ENCODE measurements at places on chromosomes 13 and 19.

DNA sequence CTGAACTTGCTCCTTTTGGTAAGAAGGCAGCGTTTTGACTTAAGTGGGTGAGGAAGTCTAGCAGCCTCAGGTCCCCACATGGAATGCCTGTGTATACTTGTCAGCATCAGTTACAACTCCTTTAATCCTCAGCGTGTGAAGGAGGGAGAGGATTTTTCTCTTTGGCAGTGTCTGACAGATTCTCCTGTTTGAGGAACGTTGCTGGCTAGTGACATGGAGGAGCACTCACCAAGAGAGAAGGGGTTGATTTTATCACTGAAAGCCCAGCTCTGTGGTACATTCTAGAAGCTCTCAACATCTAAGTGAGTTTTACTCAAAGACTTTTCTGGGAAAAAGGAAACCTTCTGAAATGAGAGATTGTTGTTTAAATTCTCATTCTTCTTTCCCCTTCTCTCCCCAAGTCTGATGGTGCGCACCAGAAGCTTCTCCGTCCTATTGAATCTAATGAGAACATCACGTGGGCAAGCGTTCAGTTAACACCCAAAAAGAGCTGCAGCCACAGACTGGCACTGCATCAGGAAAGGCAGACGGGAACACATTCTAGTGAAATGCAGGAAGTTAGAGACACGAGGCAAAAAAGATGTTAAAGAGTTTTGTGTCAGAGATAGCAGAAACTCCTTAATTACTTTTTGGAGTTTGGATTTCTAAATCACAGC lies 58.2 kb downstream of the GJA3 start:
- H3K27ac ChIP-seq, result no peak overlapping the region
- H3K27me3 ChIP-seq, result no peaks in the 10 kb centered on the region
- H3K4me1 ChIP-seq, result no peaks in the 10 kb centered on the region
- H3K36me3 ChIP-seq, result no peaks in the 10 kb centered on the region
- H3K4me3 ChIP-seq, result no peak overlapping the region
- no peak for DNase-seq

DNA sequence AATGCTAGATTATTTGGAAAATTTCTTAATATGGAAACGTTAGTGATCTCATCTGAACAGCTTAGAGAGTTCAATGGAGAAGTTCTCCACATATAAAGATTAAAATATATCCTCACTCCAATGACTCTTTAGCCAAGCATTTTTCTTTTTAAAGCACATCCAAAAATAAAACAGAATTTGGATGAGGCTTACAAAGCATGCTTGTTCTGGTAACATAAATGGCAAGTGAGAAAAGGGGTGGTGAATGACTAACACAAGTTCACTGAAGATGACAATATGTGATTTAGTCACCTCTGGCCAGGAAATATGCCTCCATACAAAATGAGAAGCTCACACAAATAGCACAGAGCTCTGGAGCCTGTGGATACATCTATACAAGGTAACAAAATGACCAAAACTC lies 253.0 kb downstream of the PCDH20 start:
- no peaks in the 10 kb centered on the region for H3K36me3 ChIP-seq
- no peaks in the 10 kb centered on the region for H3K27me3 ChIP-seq
- no peak overlapping the region for H3K4me3 ChIP-seq
- no peaks in the 10 kb centered on the region for H3K4me1 ChIP-seq

DNA sequence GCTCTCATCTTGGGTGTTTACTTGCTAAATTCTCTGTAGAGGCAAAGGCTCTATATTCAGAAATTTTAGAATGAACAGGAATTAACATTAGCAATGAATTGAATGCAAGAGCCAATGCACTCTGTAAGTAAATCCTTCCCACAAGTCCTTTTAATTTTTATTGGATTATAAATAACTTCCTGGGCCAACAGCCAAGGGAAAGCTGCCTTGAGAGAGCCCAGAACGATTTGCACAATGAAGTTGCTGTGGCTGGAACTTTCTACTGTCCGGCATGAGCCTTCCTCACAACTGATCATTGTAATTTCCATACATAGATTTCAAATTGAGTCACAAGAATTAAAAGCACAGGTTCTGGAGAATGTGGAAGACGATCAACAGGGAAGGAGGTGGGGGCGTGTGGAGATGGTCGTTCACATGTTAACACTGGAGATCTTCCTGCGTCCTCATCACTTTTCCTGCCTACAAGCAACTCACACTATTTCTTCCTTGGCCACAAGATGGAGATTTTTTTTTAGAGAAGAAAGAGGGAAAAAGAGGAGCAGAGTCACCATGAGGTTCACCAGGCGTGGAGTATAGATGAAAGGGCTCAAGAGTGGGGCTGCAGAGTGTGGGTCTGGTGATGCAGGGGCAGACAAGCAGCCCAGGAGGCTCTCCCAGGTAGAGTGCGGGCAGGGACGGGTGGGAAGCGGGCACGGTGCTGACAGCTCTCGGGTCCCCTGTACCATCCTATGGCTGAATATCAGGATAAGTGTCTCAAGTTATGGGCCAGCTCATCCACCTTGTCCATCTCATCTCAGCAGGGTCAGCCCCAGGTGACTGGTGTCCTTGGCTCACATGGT lies 110.7 kb downstream of the SOX1 start:
- no peaks in the 10 kb centered on the region for H3K27me3 ChIP-seq
- no peaks in the 10 kb centered on the region for H3K4me1 ChIP-seq
- DNase-seq, result no peak
- H3K4me3 ChIP-seq, result no peak overlapping the region
- H3K27ac ChIP-seq, result no peak overlapping the region
- no peaks in the 10 kb centered on the region for H3K36me3 ChIP-seq

- DNase-seq, result no peak
- H3K4me1 ChIP-seq, result no peaks in the 10 kb centered on the region
- H3K4me3 ChIP-seq, result no peak overlapping the region
- no peak overlapping the region for H3K27ac ChIP-seq
- H3K36me3 ChIP-seq, result no peaks in the 10 kb centered on the region
Observed at GRCh38 chr13:20219577-20219976, 12.5 kb downstream of the GJB6 start.

DNA sequence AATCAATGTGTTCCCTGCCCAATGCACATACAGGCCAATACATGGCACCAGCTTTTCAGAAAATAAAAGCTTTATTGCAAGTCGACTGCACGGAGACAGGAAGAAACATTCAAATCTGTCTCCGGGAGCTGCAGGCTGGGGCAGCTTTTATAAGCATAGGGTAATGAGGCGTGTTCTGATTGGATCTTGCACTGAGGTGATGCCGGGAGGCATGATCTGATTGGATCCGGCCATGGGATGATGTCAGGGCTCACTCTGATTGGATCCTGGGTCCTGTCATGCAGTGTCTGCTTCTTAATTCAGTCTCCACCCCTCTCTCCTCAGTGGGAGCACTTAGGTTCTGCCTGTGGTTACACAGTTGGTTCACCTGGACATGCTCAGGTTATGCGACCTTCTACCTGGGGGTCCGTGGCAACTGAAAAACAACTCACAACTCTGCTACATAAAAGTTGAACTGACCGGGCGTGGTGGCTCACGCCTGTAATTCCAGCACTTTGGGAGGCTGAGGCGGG lies 11.8 kb upstream of the FBN3 start:
- no peak overlapping the region for H3K4me3 ChIP-seq
- no peak overlapping the region for H3K27ac ChIP-seq
- peaks cover 3% of the 10 kb centered on the region for H3K4me1 ChIP-seq
- no peak for DNase-seq
- H3K27me3 ChIP-seq, result no peaks in the 10 kb centered on the region

Measured in liver (tissue), 10 donors.